ENCODE measurements at places on chromosomes 13 and 19. TPM values are rescaled to one million over a fixed set of nuclear protein-coding genes. Genes with fewer than 3 reads are reported as not detected.

The SMIM24 gene
- total RNA-seq = not detected

The C13orf46 gene
- total RNA-seq = 0.16 TPM

The SHISA2 gene
- 21.4 TPM for total RNA-seq

The ELSPBP1 gene
- not detected for total RNA-seq

The GDF15 gene
- total RNA-seq = not detected

The CD33 gene
- total RNA-seq = 0.16 TPM

The OR1M1 gene
- total RNA-seq = not detected

The APOE gene
- total RNA-seq = 68.9 TPM

The SHISA7 gene
- 4.2 TPM for total RNA-seq

- no peak for DNase-seq
These were observed 19.8 kb downstream of the EPN1 start for GRCh38 chr19:55694656-55695491.

GRCh38 chr13:47480951-47481350 lies 520.1 kb downstream of the SUCLA2 start:
- DNase-seq = no peak

DNA sequence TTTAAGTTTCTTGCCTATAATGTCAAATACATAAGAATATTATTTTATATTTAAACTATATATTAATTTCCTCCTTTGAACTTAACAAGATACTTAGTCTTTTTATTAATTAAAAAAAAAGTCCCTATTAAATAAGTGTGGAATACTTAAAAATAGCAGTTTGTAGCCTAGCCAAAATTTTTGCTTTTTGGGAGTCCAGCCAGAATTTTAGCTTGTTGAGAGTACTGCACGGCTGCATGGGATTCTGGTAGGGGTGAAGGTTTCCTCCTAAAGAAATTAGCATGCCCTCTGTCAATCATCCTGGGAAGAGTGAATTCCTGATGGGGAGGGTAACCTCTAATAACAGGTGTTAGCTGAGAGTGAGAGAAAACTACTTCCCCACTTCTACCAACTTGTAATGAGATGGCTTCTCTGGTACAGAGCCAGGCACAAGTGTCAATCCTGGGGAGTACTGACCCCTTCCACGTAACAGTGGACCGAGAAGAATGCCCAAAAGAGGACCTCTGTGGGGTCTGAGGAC lies 195.7 kb downstream of the SPRY2 start:
- DNase-seq = no peak

- no peak for DNase-seq
These were observed 6.6 kb downstream of the PALM start for GRCh38 chr19:715347-715746.

DNA sequence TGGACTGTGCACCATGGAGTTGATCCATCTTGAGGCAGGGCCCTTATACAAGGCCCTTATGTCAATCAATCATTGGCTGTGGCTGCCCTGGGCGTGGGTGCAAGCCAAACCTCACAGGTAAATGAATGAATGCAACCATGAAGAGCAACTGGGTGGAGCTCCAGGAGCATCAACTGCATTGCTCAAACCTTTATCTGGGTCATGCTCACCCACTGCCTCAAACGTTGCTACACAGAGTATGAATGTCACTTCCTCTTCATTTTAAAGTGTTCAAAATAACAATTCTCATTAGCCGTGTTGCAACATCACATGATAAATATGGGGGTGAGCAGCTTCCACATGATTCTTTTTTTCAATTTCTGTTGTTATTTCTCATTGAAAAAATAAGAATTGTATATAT lies 6.4 kb upstream of the ZNF333 start:
- DNase-seq = no peak

DNA sequence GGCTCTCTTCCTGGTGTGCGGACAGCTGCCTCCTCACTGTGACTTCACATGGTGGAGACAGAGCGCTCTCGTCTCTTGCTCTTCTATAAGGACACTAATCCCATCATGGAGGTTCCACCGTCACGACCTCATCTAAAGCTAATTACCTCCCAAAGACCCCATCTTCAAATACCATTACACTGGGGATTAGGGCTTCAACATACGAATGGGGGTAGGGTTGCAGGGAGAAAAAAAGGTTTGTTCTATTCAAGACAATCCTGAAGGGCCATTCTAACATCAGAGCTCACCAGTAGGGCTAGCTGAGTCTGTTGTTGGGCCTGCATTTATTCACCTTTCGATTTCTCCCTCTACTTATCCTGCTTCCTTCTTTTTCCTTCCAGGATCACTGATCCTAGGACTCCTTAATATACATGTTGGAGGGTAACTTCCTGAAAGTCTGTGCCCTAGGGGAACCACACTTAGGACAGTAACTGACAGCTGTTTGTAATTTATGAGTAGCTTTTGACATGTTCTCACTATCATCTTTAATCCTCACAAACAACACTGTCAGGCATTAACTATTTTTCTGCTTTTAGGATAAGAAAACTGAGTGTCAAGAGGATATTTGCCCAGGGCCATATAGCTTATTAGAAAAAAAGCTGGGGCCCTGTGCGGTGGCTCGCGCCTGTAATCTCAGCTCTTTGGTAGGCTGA lies 18.8 kb upstream of the GTF2F2 start:
- no peak for DNase-seq

GRCh38 chr19:47469719-47470118 lies 2.0 kb downstream of the SLC8A2 start:
- no peak for DNase-seq

DNA sequence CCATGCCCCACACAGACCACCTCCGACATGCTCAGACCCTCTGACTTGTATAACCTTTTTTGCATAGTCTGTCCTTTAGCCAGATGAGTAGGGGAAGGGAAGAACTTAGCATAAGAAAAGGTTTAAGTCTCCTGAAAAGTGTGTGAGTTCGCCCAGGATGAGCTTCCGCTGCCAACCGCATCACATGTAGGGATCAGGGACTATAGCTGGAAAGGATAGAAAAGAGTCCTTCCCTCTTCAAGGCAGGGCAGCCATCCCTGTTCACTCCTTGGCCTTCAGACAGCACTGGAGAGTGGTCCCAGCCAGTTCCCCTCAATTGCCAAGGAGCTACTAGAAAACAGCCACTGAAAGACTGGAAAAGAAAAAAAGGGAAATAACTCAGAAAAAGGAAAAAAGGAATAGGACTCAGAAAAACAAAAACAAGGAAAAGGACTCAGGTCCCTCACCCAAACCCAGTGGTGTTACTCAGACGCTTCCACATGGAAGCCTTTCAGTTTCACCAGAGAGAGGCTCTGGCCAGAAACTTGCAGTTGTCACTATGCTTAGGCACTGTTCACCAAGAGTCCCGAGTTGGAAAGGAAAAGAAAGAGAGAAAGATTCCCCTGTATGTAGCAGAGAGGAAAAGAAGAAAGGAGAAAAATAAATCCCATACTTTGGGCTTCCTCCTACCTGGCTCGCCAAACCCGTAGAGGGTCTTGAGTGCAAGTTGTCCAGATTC lies 5.6 kb upstream of the TM9SF2 start:
- no peak for DNase-seq

- DNase-seq = no peak
These were observed 576 bp downstream of the DOT1L start for GRCh38 chr19:2164020-2164998.

- no peak for DNase-seq
These were observed 177.0 kb upstream of the SLITRK6 start for GRCh38 chr13:85976242-85976641.

GRCh38 chr13:110132225-110132982 lies 174.6 kb downstream of the COL4A1 start:
- DNase-seq = no peak

DNA sequence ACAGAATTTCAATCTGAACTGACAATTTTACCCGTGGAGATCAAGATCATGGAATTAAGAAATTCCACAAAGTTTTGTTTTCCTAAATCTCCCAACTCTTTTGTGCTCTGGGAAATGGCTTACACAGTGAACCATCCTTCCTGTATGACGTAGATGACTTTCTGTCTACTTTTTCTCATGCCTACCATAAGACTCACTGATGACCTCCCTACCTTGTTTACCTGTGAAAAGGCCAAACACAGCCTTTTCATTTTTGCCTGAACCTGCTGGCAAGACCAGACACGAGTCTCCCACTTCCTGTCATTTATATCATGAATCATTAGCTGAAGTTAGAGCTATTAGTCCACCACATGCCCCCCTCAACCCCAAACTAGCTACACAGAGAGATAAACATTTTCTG lies 4.6 kb upstream of the KBTBD6 start:
- no peak for DNase-seq

DNA sequence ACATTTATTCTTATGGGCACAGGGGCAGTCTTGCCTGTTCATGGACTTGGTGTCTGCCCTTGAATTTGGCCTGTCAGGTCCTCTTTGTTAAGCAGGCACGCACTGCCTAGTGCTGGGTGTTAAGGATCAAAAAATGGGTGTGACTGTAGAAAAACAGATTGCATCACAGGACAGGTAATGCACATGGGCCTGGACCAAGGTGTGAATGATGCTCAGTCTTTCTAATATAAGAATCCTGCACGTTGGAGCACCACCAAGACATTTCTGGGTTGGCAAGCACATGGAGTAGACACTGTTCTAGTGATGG lies 33.7 kb downstream of the GATAD2A start:
- DNase-seq = no peak

GRCh38 chr13:32019612-32020233 lies 11.9 kb upstream of the FRY start:
- DNase-seq = no peak

- DNase-seq = no peak
These were observed 13.3 kb upstream of the PSMD8 start for GRCh38 chr19:38360839-38361631.

DNA sequence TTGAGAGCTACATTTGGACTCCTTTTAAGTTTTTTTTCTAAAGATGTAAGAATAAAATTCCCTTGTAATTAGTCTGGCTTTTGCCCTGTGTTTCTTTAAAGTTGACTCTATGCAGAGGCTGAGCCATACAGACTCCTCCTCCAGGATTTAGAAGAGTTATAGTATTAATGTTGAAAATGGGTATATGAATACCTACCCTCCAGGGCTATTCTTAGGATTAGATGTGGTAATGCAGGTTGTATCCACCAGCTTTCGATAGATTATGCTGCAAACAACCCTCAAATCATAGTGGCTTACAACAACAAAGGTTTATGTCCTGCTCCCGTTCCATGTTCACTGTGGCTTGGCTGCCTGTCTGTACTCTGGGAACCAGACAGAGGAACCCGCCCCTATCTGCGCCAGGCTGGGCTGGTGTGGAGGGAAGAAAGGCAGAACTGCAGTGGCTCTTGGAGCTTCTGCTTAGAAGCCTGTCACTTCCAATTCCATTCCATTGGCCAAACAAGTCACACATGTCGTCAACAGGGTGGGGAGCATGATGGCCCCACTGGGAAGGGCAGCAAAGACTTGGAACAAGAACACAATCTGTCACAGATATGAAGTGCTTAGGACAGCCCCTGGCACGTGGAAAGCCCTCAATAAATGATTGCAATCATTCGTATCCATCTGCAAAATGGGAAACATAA lies 290.8 kb downstream of the FOXO1 start:
- DNase-seq = no peak

DNA sequence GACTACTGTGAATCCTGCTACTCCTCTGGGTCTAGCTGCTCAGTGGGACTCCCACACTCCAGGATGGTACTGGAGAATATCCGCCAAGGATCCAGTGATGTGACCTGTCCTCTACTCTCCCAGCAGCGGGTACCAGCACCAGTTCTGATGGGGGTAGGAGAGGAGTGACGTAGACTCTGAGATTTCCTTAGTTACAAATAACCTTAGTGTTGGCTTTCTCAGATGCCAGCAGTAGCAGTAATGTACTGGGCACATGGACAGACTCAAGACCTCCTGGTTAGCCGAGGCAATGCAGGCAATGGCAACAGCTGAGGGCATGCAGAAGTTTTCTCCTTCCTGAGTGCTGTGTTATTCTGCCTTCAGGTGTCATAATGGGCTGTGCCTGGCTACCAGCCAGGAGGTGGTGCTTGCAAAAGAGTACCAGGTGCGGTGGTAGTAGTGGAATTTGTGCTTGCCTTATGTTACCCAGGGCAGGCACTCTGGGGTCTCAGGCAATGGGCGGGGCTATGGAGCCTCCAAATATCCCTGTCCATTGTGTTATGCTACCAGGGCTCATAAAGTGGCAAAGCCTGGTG lies 105.3 kb upstream of the KLF5 start:
- no peak for DNase-seq

DNA sequence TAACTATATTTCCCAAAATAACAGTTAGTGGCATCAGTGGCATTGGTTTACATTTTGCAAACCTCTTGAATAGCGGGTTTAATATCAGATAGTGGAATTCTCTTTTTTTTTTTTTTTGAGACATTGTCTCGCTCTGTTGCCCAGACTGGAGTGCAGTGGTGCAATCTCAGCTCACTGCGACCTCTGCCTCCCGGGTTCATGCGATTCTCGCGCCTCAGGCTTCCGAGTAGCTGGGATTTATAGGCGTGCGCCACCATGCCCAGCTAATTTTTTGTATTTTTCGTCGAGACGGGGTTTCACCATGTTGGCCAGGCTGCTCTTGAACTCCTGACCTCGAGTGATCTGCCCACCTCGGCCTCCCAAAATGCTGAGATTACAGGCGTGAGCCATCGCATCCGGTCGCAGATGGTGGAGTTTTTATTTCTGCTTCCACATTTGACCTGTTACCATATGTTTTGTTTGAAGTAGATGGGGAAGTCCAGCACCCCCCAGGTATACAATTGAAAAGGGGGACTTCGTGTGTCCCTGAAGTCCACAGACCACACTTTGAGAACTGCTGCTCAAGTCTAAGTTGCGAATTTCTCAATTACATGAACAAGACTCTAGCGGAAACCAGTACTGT lies 40.5 kb upstream of the XPO4 start:
- no peak for DNase-seq

- no peak for DNase-seq
These were observed 202.5 kb upstream of the SERP2 start for GRCh38 chr13:44171156-44171555.

- DNase-seq = no peak
These were observed 29.6 kb downstream of the GJA3 start for GRCh38 chr13:20131057-20131832.

DNA sequence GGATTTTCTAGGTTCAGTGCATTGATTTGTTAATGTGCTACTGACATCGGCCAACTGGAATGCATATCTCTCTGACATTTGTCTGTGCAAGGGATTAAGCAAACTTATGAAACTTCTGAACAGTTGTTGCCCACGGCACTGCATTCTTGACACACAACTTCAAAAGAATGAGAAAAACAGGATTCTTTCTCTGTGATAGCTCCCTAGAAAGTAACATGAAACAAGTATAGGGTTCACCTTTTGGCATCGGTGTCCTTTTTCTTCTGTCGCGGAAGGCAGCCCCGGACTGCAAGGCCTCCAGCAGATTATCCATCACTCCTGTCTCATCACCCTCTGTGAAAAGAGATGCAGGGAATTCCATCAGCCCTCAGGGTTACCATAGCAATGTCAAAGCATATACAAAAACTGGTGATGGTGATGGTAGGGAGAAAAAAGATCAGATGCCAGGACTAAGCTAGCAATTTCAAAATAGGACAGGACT lies 389.2 kb downstream of the DIAPH3 start:
- DNase-seq = no peak

- DNase-seq = no peak
These were observed 2.3 kb upstream of the EPHX3 start for GRCh38 chr19:15234431-15235130.

GRCh38 chr13:29578300-29579085 lies 17.0 kb downstream of the SLC7A1 start:
- no peak for DNase-seq
